ENCODE measurements at places on chromosomes 2 and 18. TPM values are rescaled to one million over a fixed set of nuclear protein-coding genes. Genes with fewer than 3 reads are reported as not detected.
A peak's percentile ranks its signal among the peaks of the same experiment; 100 is the strongest.

The RTKN gene
- not detected for polyA plus RNA-seq

The CD8B gene
- 3.5 TPM for polyA plus RNA-seq

The TTN gene
- 3.5 TPM for polyA plus RNA-seq

The CTAGE1 gene
- not detected for polyA plus RNA-seq

- no peaks in the 10 kb centered on the region for H3K27me3 ChIP-seq
- H3K27ac ChIP-seq: peak overlapping the region; percentile 72
- peaks cover 20% of the 10 kb centered on the region for H3K4me1 ChIP-seq
- no peaks in the 10 kb centered on the region for H3K36me3 ChIP-seq
- peak overlapping the region; percentile 40 for H3K4me3 ChIP-seq
These were observed 154.3 kb downstream of the EIPR1 start for GRCh38 chr2:3223080-3223923.

GRCh38 chr2:233093721-233094120 is 33.6 kb downstream of the INPP5D start:
- no peaks in the 10 kb centered on the region for H3K27me3 ChIP-seq
- H3K27ac ChIP-seq: no peak overlapping the region
- peaks cover 50% of the 10 kb centered on the region for H3K36me3 ChIP-seq
- no peak overlapping the region for H3K4me3 ChIP-seq
- DNase-seq: no peak

DNA sequence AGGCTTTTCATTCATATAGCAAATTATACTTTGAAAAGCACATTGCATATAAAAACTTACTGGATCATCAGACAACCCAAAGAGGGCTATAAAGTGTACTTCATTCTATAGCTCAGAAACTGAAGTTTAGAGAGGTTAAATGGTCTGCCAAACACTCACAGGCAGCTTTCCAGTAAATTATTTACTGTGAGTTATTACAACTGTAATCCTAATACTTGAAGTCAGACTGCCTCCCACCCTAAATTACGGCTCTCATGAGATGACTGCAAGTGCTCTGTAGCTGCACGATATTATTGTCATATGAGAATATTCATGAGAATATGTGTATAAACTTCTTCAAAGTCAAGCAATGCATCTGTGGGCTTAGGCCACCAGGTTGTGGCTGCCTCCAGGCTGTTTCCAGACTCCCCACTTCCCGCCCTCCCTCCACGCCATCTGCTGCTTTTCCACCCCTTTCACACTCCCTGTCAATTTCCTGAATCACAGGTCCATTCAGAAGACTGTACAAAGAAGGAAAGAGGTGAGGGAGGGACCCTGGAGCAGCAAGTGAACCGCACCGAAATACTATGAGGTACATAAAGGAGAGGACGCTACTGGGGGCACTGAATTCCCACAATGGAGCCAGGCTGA is 111.1 kb upstream of the SPOPL start:
- no peak for DNase-seq
- H3K27ac ChIP-seq: no peak overlapping the region
- H3K36me3 ChIP-seq: no peaks in the 10 kb centered on the region

- no peaks in the 10 kb centered on the region for H3K36me3 ChIP-seq
- no peak for DNase-seq
- H3K4me1 ChIP-seq: no peaks in the 10 kb centered on the region
- H3K4me3 ChIP-seq: no peak overlapping the region
These were observed 249.4 kb upstream of the MGAT5 start for GRCh38 chr2:134004467-134004866.

DNA sequence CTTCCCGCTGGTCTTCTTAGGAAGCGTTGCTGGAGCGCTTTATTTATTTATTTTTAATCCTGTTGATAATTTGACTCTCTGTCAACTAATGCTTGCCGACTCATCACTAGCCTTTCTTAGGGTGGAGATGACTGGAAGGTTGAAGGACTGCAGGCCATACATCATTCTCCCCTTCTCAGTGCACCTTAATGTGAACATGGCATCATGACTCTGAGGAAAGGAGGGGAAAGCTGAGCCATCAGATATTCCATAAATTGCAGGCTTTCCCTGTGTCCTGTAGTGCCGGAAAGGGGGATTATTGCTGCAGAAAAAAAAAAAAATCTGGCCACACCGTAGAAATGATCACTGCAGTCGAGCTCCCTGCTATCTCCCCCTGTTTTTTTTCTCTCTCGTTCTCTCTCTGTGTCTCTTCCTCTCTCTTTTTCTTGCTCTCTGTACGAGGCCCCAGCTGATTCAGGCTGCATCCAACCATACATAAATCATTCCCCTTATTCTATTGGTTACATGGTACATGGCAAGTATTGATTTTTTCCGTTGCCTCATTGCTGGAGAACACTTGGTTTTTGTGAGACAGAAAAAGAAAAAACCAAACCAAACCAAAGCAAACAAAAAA is 125.8 kb upstream of the EFEMP1 start:
- H3K4me3 ChIP-seq: no peak overlapping the region
- H3K27me3 ChIP-seq: no peaks in the 10 kb centered on the region
- H3K4me1 ChIP-seq: no peaks in the 10 kb centered on the region
- no peak overlapping the region for H3K27ac ChIP-seq
- no peaks in the 10 kb centered on the region for H3K36me3 ChIP-seq

DNA sequence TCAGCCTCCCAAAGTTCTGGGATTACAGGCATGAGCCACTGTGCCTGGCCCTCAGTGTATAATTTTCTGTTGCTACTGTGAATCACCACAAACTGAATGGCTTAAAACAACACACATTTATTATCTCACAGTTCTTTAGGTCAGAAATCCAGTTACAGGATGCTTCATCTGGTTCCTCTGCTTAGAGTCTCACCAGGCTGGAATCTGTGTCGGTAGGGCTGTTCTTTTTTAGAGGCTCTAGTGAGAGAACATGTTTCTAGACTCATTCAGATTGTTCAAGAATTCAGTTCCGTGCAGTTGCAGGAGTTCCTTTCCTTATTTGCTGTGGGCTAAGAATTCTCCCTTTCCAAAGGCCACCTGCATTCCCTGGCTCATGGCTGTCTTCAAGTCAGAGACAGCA is 22.2 kb downstream of the CCDC121 start:
- H3K4me3 ChIP-seq: no peak overlapping the region
- no peak overlapping the region for H3K27ac ChIP-seq
- no peak for DNase-seq
- H3K27me3 ChIP-seq: no peaks in the 10 kb centered on the region
- no peaks in the 10 kb centered on the region for H3K4me1 ChIP-seq
- peaks cover 70% of the 10 kb centered on the region for H3K36me3 ChIP-seq

DNA sequence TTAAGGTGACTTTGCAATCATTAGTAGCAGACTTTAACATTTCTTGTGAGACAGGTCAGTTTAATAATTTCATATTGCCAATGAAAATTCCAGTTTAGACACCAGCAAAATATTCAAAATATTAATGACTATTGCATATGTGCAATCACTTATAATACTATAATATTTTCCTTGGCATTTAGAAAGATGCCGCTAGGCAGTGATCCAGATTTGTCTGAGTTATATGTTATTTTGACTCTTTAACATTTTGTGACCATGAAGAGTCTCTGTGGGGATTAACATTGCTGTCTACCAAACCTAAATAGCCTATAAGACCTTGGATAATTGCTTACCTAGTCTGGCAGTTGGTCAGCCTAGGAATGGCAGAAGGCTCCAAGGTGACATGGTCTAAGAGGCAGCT is 389.6 kb downstream of the THSD7B start:
- H3K27me3 ChIP-seq: no peaks in the 10 kb centered on the region
- no peaks in the 10 kb centered on the region for H3K36me3 ChIP-seq
- H3K27ac ChIP-seq: no peak overlapping the region
- H3K4me3 ChIP-seq: no peak overlapping the region
- H3K4me1 ChIP-seq: no peaks in the 10 kb centered on the region

GRCh38 chr2:125959047-125959446 is 696.9 kb upstream of the GYPC start:
- no peak overlapping the region for H3K27ac ChIP-seq
- no peak for DNase-seq
- no peaks in the 10 kb centered on the region for H3K4me1 ChIP-seq
- H3K4me3 ChIP-seq: no peak overlapping the region

GRCh38 chr2:2664989-2665833 is 334.1 kb upstream of the MYT1L start:
- no peaks in the 10 kb centered on the region for H3K4me1 ChIP-seq
- no peak overlapping the region for H3K27ac ChIP-seq
- no peak for DNase-seq

DNA sequence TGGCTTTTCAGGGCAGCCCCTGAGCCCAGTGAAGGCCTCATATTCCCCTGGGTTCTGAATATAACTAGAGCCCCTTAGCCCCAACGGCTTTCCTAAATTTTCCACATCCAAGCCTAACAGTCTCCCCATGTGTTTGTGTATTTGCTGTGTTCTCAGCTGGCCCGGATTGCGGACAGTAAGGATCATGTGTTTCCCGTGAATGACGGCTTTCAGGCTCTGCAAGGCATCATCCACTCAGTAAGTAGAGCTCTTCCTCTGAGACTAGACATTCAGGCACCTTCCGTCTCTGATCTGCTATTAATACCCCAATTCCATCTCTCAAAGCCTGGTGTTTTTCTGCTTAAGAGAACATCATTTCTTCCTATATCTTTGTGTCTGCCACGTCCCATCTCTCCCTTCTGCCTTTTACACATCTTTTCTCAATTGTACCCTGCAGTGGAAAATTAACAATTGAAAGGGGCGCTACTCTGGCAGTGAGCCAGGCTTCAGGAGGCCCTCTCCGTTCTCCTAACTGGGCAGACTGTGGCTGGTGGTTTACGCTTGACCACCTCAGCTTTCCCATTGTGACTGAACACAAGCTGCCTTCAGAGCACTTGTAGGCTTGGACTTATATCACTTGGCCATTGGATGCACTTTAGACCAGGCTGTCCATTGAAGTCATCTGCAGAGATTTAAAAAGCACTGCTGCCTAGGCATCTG is 64.4 kb downstream of the ANTXR1 start:
- H3K4me1 ChIP-seq: no peaks in the 10 kb centered on the region
- no peaks in the 10 kb centered on the region for H3K36me3 ChIP-seq
- no peak overlapping the region for H3K4me3 ChIP-seq

- H3K4me3 ChIP-seq: no peak overlapping the region
- no peaks in the 10 kb centered on the region for H3K36me3 ChIP-seq
- DNase-seq: no peak
- no peaks in the 10 kb centered on the region for H3K4me1 ChIP-seq
- H3K27me3 ChIP-seq: no peaks in the 10 kb centered on the region
These were observed 1097.2 kb downstream of the TDRD15 start for GRCh38 chr2:22221006-22221405.

DNA sequence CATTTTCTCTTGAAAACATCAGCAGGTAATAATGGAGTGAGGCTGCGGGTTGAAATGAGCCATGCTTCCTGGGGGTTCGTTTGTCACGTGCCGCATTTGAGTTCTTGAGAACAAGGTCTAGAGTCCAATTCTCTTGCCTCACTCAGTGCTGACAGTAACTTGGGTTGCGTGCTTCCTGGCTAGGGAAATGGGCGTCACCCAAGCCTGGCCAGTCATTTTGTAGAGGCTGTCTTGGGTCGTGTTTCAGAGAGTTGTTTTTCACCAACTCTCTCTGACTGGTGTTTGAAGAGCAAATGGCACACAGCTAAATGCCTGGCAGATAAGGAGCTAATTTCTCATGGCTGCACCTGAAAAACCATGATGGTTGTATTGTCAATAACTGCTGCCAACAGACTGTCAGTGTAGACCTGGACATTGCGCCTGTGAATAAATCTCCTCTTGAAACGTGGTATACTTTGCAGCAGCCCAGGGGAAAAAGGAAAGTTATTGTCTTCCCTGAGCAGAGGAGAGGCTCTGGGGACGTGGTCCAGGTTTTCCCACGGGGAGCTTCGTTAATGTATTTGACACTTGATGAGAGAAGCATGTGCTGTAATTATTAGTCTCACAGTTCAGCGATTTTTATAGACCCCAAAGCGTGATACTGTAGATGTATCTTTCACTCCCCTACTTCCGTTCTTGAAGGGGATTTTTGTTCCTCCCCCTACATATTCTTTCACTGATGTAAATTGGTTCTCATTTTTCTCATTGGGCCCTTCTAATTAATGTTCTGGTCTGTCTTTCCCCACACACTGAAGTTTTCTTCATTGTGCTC is 196.0 kb downstream of the FHOD3 start:
- no peak for DNase-seq
- no peak overlapping the region for H3K27ac ChIP-seq
- no peaks in the 10 kb centered on the region for H3K27me3 ChIP-seq
- no peaks in the 10 kb centered on the region for H3K4me1 ChIP-seq

DNA sequence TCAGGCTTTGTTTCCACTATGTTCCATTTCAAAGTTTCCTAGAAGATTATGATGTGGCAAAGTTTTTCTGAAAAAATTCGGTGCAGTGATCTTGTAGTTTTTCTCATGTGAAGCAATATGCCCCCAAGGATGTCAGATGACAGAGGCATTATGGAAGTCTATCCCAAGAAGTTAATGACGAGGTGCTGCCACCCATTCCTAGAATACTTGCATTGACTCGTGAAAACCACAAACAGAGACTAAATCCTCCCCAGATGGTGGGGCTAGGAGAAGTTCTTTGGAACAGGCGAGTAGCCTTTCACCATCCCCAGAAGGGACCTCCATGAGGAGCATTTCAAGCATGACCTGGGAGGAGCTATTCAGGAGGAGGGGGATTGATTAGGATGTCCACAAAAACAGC is 40.2 kb upstream of the COPS8 start:
- no peaks in the 10 kb centered on the region for H3K36me3 ChIP-seq
- H3K4me3 ChIP-seq: no peak overlapping the region
- no peaks in the 10 kb centered on the region for H3K27me3 ChIP-seq
- no peaks in the 10 kb centered on the region for H3K4me1 ChIP-seq
- no peak for DNase-seq

DNA sequence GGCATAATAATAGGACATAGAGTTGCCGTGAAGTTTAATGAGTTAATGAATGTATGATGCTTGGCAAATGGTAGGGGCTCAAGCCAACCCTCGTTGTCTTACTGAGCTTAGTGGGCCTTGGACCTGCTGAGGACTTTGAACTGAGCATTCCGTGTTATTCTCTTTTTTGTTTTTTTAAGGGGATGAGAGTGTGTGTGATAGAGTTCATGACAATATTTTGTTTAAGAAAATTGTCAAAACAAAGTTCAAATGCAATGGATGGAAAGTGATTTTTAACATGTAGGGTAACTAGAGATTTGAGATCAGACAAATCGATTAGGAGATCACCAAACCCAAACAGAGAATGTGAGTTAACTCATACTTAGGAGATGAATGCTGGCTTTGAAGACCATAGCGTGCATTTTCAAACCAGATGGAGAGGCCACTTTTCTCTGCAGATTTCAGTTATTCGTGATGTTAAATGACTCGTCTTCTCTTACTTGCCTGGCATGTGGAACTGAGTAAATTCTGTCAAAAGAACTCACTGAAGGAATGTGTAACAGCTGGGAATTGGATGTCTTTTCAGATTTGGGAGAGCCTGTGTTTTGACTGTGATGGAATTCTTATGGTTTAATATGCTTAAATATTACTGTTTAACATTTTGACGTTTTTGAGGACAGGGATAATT is 88.7 kb downstream of the NEDD4L start:
- H3K4me1 ChIP-seq: no peaks in the 10 kb centered on the region
- DNase-seq: no peak
- no peak overlapping the region for H3K27ac ChIP-seq
- no peaks in the 10 kb centered on the region for H3K27me3 ChIP-seq
- H3K4me3 ChIP-seq: no peak overlapping the region

All from CD4-positive, CD25-positive, alpha-beta regulatory T cell (primary cell).